ENCODE measurements at places on chromosomes 2 and 18.

- peak; percentile 80 for DNase-seq
These were observed 34.0 kb downstream of the EPAS1 start for GRCh38 chr2:46331109-46331766.

DNA sequence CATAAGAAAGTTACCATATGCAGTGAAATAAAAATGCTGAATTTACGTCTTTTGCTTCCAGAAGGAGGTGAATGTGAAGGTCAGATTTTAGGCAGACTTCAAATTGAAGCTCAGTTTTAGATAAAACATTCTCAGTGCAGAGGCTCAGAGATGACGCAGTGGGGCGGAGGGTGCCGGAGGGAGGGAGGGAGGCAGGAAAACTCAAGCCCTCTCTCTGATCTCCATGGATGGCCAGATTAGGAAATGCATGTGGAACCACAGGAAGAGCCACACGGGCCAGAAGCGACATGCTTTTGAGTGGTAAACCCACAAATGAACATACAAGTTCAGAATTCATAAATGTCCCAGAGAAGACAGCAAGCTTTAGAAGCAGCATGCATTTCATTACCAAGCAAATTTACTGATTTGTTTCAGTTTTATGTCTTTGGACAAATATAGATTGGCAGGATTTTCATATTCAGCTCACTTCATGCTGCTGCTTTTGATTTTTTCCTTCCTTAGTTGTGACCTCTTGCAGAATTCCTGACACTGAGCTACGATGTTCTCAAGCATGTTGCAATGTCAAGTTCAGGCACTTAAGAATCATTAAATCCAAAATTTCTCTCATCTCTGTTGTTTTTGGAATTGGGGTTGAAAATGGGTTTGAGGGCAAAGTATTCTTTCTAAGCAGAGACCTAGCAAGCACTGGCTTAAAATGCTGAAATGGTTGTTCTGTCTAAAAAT is 29.7 kb upstream of the APCDD1 start:
- DNase-seq, result no peak

GRCh38 chr2:33598561-33599174 is 431 bp downstream of the FAM98A start:
- DNase-seq, result peak; percentile 54

GRCh38 chr18:48629730-48630324 is 91.0 kb downstream of the CTIF start:
- no peak for DNase-seq

DNA sequence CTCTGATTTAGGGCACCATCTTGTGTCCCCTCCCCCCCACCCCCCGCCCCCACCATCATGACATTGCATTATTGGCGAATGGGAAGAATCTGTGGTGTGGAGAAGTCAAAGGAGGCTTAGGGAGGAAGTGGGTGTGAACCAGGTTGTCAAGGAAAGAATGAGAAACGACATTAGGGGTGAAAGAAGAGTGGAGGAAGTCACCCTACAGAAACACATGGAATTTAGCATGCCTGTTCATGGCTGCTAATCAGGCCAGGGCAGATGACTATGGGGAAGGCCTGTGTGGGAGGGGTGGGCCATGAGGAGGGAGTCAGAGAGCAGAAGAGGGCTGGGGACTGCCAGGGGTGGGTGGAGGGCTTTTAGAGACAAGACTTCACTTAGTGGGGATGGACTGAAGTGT is 81.6 kb downstream of the AOX1 start:
- no peak for DNase-seq

DNA sequence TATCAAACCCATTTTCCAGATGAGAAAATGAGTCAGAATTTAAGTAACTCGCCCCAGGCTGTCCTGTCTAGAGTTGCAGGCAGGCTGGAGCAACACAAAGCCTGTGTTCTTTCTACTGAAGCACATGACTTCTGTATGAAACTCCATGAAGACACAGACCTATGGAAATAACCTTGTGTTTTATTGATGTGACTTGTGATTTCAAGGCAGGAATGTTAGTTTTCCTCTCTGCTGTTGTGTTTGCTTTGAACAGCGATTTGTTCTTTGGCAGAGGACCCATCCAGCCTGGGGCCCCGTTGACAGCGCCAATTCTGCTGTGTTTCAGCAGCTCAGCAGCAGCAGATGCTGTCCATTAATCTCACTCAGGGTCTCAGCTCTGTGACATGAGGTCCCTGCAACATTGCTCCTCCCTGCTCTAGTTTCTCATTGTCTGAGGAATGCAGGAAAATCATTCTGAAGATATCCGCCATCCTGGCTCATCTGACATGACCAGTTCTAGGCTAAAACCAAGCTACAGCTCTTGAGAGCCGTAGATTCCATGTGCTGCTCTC is 344.3 kb upstream of the RAB12 start:
- peak; percentile 70 for DNase-seq

- no peak for DNase-seq
These were observed 400.3 kb downstream of the NCKAP5 start for GRCh38 chr2:133167990-133168389.

- no peak for DNase-seq
These were observed 14.8 kb downstream of the CERKL start for GRCh38 chr2:181642086-181642485.

DNA sequence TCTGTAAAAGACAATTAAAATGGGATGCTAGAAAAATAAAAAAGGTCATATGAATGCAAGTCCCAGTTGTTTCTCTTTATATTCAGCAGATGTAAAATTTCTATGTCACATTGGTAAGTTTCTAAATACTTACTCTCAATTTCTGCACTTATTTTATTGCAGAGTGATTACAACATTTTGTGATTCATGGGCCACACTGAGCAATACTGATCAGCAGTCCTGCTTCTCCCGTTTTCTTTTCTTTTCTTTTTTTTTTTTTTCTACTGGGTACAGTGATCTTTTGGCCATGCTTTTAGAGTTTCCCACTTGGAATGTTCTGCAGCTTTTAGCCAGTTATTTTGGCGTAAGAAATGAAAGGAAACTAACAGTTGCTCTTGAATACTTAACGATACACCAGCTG is 38.8 kb downstream of the LIMS1 start:
- no peak for DNase-seq

Data from SK-N-DZ (cell line).